ENCODE measurements at places on chromosomes 3 and 15.

DNA sequence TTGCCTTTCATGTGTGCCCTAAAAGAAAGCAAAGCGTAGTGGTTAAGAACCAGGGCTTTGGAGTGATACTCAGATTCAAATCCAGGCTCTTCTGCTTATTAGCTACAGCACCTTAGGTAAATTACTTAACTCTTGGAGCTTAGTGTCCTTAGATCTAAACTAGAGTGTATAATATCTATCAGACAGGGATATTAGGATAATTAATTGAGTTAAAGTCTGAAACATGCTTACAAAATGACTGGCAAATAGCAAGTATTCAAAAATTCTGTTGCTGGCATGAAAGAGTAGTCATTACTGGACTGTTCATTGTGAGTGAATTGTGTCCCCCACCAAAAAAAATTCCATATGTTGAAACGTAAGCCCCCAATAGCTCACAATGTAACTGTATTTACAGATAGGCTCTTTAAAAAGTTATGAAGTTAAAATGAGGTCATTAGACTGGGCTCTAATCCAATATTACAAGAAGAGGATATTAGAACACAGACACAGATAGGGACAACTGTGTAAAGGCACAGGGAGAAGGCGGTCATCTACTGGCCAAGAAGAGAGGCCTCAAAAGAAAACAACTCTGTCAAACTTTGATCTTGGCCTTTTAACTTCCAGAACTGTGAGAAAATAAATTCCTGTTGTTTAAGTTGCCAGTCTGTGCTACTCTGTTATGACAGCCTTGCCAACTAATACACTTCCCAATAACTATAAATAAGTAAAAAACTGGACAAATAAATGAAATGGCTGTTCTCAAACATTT, 60.4 kb upstream of the LRRC3B start:
- no peak for DNase-seq

DNA sequence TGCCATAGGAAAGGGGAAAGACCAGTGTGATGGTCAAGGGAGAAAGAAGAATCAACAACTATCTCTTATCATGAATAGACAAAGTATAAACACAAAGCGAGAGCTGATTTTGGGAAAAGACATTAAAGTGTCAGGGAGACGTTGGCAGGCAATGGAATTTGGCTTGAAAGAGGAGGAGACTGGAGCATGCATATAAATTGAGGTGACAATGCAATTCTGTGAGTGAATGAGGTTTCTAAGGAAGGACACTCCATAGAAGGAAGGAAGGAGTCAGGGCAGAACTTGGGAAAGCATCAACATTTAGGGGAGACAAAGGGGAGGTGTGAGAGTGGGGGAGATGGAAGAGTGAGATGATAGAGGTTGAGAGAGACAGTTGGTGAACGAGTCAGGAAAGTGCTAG, 543.0 kb upstream of the TBL1XR1 start:
- no peak for DNase-seq

DNA sequence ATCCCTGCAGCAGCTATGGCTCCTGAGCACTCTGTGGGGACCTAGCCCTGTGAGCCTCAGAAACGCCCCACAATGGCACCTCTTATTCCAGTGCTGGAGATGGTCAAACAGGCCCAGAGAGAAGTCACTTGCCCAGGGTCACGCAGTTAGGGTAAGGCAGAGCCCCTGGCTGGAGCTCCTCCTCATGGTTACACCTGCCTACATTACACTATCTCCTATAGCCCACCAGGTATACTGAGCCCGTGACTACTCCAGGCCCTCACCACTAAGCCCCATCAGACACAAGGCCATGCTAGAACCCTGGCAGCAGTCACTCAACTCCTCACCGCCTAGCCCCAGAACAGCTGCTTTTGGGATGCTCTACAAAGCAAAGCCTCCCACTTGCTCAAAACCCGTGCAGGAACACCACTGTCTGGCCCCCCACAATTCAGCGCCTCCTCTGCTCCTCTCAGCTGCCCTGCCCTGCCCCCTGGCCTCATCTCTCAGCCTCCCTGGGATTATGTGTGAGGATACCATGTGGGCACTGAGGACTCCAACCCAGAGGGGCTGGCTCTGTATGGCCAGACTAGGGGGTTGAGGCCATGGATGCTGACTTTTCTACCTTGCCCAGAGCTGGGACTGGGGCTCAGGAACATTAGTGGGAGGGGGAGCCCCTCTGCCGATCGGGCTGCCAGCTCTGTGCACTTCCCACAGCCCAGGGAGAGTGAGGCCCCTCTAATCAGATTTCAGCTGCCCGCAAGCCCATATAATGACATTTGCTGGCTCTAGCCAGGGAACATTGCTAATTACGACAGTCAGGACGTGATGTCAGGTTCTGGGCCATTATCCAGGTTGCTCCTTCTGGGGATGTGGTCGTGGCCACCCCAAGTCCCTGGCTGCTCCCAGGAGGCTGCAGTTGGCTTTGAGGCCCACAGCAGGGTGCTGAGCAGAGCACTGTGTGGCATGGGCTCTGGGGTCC, 4.0 kb downstream of the NT5DC2 start:
- no peak for DNase-seq

DNA sequence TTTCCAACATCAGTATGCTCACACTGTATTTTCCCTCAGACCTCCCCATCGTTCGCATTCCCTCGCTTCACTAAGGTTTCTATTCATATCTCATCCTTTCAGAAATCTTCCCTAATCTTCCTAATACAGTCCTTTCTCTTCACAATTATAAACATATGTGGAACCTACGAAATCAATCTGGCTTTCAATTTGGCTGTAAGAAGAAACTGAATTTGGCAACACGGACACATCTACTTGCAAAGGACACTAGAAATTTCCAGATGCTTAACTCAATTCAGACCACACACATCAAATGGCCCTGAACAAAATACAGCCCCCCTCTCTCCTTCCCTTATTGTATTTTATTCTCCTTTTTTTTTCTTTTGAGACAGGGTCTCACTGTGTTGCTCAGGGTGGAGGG, 39.1 kb upstream of the TM4SF19 start:
- no peak for DNase-seq

DNA sequence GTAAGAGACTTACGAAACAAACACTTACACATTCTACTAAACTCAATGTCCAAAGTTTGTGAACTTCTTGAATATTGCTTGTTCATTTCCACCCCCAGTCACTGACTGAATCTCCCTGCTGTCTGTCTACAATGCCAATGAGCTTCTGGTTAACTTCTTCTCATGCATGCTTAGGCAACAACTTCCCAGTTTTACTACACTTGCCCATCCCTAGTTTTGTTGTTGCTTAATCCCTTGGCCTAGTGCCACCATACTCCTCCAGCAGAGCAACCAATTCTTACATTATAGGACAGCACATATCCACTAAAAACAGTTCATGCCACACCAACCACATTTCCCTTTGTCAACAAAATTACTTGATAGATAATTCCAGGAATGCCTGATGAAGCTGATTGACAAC, 40.9 kb upstream of the CCR2 start:
- DNase-seq = no peak

GRCh38 chr3:107514453-107514852, 8.3 kb upstream of the BBX start:
- DNase-seq = no peak
